Colonic mucosa (tissue), 4 donors: ENCODE measurements at places on chromosomes 4 and X. TPM values are rescaled to one million over a fixed set of nuclear protein-coding genes. Genes with fewer than 3 reads are reported as not detected.

Gene NUP62CL
- 3.7 TPM for total RNA-seq

Gene HTN3
- not detected for total RNA-seq

- no peak for DNase-seq
- H3K36me3 ChIP-seq, result no peaks in the 10 kb centered on the region
- H3K4me3 ChIP-seq, result no peak overlapping the region
- H3K27ac ChIP-seq, result no peak overlapping the region
These were observed 1.9 kb downstream of the NEUROG2 start for GRCh38 chr4:112513971-112514646.

GRCh38 chrX:30812326-30812725 lies 76.7 kb downstream of the TAB3 start:
- DNase-seq, result no peak
- no peaks in the 10 kb centered on the region for H3K36me3 ChIP-seq
- no peak overlapping the region for H3K27ac ChIP-seq
